EL (cell line): ENCODE measurements at places on chromosomes 13 and 19.

- DNase-seq: peak; percentile 75
Observed at GRCh38 chr19:35267818-35268535, 785 bp upstream of the USF2 start.

GRCh38 chr13:68078874-68079273 is 848.7 kb upstream of the PCDH9 start:
- no peak for DNase-seq

- DNase-seq: no peak
Observed at GRCh38 chr19:9644472-9644871, 23.4 kb upstream of the ZNF561 start.

DNA sequence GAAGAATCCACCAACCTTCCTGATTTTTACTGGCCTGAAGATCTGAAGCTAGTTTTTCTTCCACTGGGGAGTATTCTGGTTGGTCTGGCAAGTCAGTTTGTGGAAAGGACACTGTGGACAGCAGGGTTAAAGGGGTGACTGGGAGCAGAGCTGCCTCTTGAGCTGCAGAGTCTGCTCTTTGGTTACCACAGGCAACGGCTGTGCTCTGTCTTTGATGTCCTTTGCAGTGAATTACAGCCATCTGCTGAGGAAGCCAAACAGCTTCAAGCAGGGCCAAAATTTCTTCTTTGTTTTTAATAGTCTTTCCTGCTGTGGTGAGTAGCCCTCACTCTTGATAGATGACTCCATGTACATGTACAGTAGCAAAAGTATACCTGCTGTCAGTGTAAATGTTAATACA is 75.7 kb downstream of the ZNF100 start:
- DNase-seq: no peak

DNA sequence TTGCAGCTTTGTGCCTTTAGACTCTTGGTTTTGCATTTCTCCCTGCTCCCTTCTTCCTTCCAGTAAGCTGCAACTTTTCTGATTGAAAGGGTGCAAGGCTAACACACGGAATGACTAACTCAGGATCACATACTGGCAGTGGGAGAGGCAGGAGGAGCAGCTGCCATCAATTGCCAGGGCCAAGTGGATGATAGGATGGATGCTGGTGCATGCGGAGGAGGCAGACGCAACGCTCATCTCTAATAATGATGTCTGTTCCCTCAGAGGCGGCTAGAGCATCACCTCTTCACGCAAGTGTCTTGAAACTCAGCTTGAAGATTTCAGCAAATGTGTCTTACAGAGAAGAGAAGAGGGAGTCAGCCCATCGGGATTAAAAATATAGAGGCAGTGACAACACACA is 49.5 kb upstream of the TPM4 start:
- DNase-seq: no peak

DNA sequence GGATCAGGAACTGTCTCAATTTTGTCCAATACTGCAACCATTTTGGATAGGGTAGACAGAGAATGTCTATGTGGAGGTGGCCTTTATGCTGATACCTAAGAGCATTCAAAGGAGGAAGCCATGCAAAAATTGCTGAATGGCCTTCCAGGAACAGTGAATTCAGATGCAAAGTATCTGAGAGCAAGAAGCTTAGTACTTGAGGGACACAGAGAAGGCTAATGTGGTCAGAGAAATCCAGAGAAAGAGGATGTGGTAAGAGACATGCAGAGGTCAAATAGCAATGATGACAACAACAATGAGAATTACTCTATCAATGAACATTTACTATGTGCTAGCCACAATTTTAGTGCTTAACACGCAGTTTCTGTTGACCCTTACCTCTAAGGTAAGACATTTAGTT is 785.6 kb upstream of the KLHL1 start:
- no peak for DNase-seq

DNA sequence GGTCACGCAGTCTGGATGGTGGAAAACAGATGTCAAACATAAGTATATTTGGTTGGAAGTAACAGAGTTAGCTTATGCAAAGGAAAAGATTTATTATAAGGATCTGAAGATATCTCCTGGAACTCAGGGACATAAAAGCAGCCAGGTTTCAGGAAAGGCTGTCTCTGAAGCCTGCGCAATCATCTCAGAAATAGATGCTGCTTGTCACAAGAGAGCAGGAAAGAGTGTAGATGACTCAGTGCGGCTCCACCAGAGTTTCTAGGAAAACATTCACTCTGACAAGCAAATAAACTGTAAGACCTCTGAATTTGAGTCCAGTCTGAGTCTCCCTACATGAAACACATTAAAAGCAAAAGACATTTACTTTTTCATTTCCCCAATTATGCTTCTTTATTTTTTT is 220.4 kb upstream of the HTR2A start:
- DNase-seq: peak; percentile 69

GRCh38 chr13:38970380-38971051 is 20.1 kb downstream of the STOML3 start:
- DNase-seq: no peak

- DNase-seq: no peak
Observed at GRCh38 chr13:58960888-58961287, 1202.8 kb downstream of the DIAPH3 start.

GRCh38 chr19:13707915-13708314 is 56.4 kb upstream of the MRI1 start:
- DNase-seq: no peak

- no peak for DNase-seq
Observed at GRCh38 chr13:97780486-97780885, 173.0 kb upstream of the IPO5 start.

- DNase-seq: no peak
Observed at GRCh38 chr13:57353831-57354230, 186.8 kb downstream of the PRR20E start.

DNA sequence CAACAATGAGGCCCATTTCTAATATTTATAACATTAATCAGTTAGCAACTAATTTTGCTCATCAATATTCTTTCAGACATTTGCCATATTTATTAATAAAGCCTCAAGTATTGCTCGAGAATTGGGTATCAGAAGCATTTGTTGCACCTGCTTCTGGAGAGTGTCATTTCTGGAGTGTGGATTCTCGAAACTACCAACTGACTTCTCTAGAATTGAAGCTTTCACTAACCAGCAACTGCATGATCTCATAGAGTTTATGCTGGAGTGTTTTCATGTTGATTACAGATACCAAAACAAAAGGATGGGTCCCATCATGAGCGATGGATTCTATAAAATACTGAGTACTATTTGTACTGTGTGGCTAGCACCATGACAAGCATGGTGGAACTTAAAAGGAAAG is 121.0 kb upstream of the SLC7A1 start:
- no peak for DNase-seq

DNA sequence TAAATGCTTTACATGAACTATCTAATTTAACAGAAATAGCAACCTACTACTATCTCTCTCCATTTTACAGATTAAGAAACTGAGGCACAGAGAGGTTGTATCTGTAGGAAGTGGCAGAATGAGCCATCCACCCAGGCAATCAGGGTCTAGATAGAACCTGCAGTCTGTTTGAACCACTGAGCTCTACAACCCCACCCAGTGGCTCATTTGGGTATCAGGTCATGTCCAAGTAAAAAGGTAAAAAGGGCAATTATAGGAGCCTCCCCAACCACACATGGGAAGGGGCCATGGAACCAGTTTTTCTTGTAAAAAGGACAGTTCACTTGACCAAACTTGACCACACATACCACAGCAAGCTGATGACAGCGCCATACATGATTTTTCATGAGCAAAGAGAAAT is 92.9 kb upstream of the SGCG start:
- peak; percentile 36 for DNase-seq

- no peak for DNase-seq
Observed at GRCh38 chr13:40922437-40923040, 96.6 kb downstream of the ELF1 start.

GRCh38 chr19:17766543-17767131 is 15.4 kb downstream of the FCHO1 start:
- peak; percentile 80 for DNase-seq

- DNase-seq: no peak
Observed at GRCh38 chr19:7199613-7200533, 94.3 kb downstream of the INSR start.

GRCh38 chr19:45469945-45470761 is 2.4 kb downstream of the FOSB start:
- DNase-seq: peak; percentile 52

GRCh38 chr13:46578590-46578975 is 25.6 kb downstream of the LRCH1 start:
- DNase-seq: no peak

- no peak for DNase-seq
Observed at GRCh38 chr19:20325151-20325550, 158.1 kb downstream of the ZNF486 start.

- peak; percentile 93 for DNase-seq
Observed at GRCh38 chr19:39996811-39997637, at the start of gene ZNF546. ZNF546 (plus strand) TSS chr19:39997060; CDS start chr19:39998327, 1,267 bp downstream.
